GM13977 (cell line): ENCODE measurements at places on chromosomes 7 and 10.

DNA sequence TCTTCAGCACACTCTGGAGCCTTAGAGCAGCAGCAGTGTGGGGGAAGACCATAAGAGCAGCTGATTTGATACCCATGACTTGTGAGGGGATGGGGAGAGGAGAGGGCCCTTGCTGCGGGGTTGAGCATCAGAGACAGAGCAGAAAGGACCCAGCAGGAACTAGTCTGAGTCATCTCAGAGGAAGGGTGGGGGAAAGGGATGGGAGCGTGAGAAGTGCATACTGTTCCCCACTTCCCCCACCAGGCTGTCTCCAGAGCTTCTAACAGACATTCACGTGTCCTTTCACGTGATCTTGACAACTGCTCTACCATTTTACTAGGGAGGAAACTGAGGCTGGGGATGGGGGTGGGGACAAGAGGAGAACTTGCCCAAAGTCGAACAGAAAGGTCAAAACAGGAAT, 38.7 kb downstream of the FAM241B start:
- no peak for DNase-seq

DNA sequence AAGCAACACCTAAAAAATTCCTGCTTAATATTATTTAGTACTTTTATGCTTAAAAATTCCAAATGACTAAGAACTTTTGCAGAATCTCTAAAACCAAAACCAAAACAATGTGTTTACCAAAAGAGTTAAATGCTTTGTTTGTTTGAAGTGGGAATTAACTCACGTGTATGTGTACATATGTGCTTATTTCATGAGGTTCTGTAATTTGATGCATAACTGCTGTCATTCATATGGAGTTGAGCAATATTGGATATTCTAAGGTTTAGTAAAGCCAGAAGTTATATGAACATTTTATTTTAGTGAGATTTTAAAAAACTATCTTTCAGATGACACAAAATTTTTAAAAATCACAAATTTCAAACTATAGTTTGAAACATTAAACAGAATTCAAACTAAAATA, 157.1 kb downstream of the PIP4K2A start:
- no peak for DNase-seq

DNA sequence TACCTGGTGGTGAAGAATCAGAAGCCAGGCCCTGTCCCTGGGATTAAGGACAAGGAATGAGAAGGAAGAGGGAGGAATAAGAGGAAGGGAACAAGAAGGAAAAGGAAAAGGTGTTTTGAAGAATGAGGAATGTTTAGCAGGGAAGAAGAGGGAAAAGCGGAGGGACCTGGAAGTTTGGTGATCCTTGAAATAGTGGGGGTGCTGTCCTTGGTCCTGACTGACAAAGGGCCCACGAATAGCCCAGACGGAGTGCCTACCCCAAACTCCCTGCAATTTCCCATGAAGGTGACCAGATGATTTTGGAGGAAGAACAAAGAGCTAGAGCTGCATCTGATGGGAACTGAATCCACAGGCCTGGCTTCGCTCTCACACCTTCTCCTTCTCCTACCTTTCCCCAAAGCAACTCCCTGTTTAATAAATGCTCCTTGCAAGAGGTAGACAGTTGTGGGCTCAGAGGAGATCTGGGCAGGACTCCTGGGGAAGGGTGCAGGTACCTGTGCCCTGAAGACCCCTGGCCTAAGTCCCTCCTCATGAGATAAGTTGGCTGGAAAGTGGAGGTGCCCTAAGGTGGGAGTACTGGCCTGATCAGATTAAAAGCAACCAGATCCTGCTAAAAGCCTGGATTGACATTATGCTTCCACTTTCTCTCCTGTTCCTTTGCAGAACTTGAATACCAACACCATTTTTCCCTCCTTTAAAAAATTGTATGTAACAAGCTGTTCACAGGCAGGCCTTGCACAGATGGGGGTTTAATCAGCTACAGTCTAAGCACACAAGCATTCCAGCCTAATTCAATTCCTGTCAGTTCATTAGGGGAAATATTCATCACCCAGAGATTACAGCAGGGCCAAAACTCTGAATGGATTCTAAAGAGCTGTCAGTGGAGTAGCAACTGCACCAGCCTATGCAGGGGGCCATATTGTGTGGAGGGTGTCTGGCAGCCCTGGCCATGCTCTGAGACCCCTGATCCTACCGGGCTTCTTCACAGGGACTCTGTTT, 19.4 kb downstream of the KAZALD1 start:
- DNase-seq, result no peak

DNA sequence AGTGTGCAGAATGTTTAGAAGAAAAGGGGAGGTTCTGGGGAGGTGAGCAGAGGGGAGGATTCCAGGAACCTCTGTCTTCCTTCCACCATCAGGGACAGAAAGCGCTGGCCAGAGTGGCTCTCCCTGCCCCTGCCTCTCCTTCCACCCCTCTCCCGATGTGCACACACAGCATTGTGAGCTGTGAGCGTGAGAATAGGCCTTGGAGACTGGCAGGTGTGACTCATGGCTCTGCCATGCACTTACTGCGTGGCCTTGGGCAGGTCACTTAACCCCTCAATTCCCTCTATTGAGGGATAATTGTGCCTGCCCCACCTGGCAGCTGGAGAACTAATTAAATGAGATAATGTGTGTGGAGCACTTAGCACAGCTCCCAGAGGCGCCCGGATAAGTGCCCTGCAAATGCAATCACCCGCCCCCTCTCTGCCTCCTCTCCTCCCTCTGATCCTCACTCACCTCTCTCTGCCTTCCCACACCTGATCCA, 115.4 kb downstream of the ZMIZ1 start:
- no peak for DNase-seq

GRCh38 chr10:77301305-77301730, 336.3 kb downstream of the KCNMA1 start:
- DNase-seq, result no peak

- no peak for DNase-seq
Measured at GRCh38 chr7:2233926-2234325, 1.2 kb upstream of the MAD1L1 start.

- peak; percentile 53 for DNase-seq
Measured at GRCh38 chr10:102712089-102712488, 2.1 kb downstream of the ARL3 start.

DNA sequence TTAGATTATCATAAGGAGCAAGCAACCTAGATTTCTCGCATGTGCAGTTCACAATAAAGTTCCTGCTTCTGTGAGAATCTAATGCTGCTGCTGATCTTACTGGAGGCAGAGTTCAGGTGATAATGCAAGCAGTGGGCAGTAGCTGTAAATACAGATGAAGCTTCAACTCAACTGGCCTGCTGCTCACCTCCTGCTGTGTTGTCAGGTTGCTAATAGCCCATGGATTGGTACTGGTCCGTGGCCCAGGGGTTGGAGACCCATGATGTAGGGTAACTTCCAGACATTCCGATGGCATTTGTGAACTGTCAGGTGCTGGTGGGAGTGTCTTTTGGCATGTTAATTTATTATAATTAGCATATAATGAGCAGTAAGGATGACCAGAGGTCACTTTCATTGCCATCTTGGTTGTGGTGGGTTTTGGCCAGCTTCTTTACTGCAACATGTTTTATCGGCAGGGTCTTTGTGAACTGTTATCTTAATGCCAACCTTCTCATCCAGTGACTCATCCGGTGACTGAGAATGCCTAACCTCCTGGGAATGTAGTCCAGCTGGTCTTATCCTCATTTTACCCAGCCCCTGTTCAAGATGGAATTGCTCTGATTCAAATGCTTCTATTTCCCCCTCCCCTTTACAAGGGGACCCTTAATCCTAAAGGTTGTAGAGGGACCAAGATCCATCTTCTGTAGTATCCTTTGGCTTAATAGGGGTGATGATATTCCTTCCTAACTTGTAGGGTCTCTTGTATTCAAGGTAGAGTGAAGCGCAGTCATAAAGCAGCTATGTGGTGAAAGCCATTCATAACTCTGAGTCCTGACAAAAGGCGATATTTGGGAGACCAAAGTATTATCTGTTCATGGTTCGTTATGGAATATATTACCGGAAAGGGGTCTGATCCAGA, 165.8 kb downstream of the CCSER2 start:
- no peak for DNase-seq

- DNase-seq, result no peak
Measured at GRCh38 chr7:6165075-6165474, 107.3 kb downstream of the CYTH3 start.

GRCh38 chr10:112151524-112152039, 32.0 kb downstream of the GPAM start:
- DNase-seq, result no peak

DNA sequence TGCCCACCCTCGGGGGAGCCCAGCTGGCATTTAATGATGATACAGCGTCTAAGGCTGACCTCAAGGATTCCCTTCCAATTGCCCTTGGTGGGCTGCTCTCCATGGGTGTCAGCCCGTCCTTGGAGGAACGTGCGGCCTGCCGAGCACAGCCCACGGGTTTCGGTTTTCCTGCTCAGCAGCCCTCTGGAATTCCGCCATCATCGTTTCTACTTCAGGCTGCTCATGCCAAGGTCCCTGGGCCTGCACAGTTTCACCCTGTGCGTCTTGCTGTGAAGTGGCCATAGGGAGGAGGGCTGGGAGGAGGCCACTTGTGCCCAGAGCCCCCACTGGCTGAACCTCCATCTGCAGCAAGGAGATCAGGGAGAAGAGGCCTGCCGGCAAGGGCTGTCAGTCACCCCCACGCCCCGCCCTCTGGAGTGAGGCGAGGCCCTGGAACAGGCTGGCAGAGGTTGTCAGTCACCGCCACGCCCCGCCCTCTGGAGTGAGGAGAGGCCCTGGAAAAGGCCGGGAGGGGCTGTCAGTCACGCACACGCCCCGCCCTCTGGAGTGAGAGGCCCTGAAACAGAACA, 82.8 kb downstream of the CHST15 start:
- no peak for DNase-seq

DNA sequence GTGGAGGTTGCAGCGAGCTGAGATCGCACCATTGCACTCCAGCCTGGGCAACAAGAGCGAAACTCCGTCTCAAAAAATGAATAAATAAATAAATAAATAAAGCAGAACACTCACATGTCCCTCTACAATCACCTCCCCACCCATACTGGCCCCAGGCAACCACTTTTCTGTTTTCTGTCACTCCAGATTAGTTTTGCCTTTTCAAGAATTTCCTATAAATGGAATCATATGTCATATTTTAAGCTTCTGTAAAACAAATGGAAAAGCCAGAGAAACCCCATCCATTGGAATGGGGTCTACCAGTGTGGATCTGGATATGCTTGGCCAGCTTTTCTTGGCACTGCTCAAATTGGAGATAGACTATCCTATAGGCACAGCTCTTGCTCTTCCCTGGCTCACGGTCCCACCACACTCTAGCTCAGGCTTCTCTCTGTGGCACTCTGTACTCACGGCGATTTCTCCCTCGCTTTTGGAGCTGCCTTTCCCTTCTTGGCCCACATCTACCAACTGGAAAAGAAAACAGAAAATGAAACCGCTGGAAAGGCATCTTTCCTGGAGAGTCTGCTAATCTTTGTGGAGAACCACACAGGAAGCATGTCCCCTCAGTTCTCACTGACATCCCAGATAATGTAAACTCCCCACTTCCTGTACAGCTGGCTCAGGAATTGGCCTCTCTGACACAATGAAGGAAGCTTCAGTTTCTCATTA, 210.1 kb downstream of the JCAD start:
- no peak for DNase-seq

DNA sequence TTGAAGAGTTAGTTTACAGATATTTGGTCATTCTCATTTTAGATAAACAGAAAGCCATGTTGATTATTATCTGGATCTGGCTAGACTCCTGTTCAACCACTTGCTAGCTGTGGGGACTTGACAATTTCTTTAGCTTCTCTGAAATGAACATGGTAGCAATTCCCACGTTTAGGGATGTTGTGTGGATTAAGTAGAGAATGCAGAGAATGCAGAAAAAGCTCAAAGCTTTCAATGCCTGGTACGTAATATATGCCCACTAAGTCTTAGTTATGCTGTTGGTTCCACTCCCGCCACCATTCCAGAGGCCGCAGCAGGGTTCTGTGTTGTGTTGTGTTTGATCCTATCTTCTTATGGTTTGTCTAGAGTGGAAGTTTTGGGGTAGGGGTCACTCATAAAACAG, 39.2 kb upstream of the RPA3 start:
- DNase-seq, result no peak

DNA sequence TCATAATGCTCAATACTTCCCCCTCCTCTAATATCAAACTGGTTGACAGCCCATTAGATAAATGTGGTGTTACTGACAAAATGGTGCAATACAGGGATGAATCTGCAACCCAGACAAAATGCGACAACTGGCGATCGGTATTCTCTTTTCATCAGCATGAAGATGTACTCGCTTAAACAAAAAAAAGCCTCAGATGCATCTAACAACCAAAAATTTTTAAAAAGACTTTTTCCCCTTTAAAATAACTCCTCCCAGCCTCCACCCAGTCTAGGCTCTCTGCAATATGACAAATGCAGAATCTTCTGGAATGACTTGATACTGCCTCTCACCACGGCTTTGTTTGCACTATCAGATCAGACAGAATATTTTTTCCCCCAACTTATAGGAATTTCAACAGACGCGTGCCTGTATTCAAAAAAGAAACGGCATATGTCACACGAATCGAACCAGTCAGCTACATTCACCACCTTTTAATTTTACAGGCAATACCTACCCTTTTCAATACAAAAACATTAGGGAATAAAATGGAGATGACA, 1.2 kb downstream of the YWHAG start:
- no peak for DNase-seq

GRCh38 chr10:13351340-13351915, 3.3 kb upstream of the SEPHS1 start:
- peak; percentile 38 for DNase-seq

- no peak for DNase-seq
Measured at GRCh38 chr7:2575046-2575732, 16.4 kb downstream of the IQCE start.

DNA sequence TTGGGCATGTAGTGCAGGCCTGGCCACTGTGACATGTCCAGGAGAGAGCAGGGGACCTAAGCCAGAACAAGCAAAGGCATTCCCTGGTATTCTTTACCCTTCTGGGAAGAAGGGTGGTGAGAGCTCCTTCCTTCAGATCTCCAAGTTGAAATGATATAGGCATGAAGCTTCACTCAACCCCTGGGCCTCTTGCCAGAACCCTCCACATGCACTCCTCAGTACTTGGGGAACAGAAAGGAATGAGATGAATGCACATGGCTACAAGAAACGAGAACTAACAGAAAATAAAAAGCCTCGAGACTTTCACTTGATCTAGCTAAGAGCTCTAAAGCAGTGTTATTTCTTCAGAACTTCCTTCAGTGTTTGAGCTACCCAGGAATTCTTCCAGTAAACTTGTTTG, 262.2 kb downstream of the ETV1 start:
- DNase-seq, result no peak

- DNase-seq, result no peak
Measured at GRCh38 chr7:87001214-87001613, 58.2 kb downstream of the ELAPOR2 start.
